ENCODE measurements at places on chromosomes 5 and 9.

- DNase-seq, result no peak
- H3K4me3 ChIP-seq, result no peak overlapping the region
- H3K4me1 ChIP-seq, result no peaks in the 10 kb centered on the region
- H3K27ac ChIP-seq, result no peak overlapping the region
- no peaks in the 10 kb centered on the region for H3K36me3 ChIP-seq
Measured at GRCh38 chr9:86771941-86772634, 175.2 kb downstream of the GAS1 start.

GRCh38 chr9:94912700-94913249 is 186.3 kb downstream of the AOPEP start:
- no peaks in the 10 kb centered on the region for H3K36me3 ChIP-seq
- H3K27ac ChIP-seq, result peak overlapping the region; percentile 61
- H3K4me3 ChIP-seq, result peak overlapping the region; percentile 42
- no peaks in the 10 kb centered on the region for H3K27me3 ChIP-seq

DNA sequence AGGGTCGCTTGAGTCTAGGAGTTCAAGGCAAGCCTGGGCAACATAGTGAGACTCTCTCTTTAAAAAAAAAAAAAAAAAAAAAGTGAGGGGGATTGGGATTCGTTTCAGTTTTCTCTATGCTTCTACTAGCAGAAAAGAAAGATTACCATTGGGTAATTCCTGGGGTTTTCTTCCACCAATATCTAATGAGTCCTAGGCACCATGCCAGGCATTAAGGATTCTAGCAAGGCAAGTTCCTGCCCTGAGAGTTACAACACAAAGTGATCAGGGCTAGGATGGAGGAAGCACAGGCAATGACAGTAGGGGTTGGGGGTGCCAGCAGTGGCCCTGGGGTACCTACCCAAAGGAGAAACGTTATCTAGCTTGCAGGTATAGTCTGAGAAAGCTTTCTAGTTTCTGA is 90.8 kb downstream of the PCDH1 start:
- no peaks in the 10 kb centered on the region for H3K36me3 ChIP-seq
- peaks cover 17% of the 10 kb centered on the region for H3K4me1 ChIP-seq
- H3K27ac ChIP-seq, result no peak overlapping the region
- H3K4me3 ChIP-seq, result no peak overlapping the region
- DNase-seq, result no peak

GRCh38 chr5:104904561-104904960 is 1342.0 kb upstream of the NUDT12 start:
- no peaks in the 10 kb centered on the region for H3K27me3 ChIP-seq
- no peak for DNase-seq
- no peaks in the 10 kb centered on the region for H3K36me3 ChIP-seq
- no peak overlapping the region for H3K4me3 ChIP-seq

- no peaks in the 10 kb centered on the region for H3K36me3 ChIP-seq
- no peak overlapping the region for H3K4me3 ChIP-seq
- H3K27me3 ChIP-seq, result no peaks in the 10 kb centered on the region
- no peak for DNase-seq
- no peak overlapping the region for H3K27ac ChIP-seq
- no peaks in the 10 kb centered on the region for H3K4me1 ChIP-seq
Measured at GRCh38 chr9:77085416-77085815, 66.0 kb downstream of the FOXB2 start.

DNA sequence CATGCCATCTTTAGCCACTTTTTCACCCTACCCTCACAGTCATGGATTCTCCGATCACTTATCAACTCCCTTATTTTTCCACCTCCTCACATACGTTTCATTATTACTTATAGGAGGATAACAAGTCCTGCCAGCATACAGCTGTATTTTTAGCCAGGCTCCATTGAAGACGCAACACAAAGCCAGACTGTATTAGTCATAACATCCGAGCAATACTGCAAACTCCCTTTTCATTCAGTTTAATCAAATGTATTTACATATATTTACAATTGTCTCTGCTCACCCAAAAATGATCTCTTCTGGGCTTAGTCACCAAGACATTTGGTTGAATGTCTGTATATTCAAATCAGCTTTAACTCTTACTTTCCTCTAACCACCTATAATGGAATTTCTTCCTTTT is 126.4 kb upstream of the PRLR start:
- no peak overlapping the region for H3K27ac ChIP-seq
- peaks cover 8% of the 10 kb centered on the region for H3K27me3 ChIP-seq
- H3K36me3 ChIP-seq, result no peaks in the 10 kb centered on the region
- no peak overlapping the region for H3K4me3 ChIP-seq

DNA sequence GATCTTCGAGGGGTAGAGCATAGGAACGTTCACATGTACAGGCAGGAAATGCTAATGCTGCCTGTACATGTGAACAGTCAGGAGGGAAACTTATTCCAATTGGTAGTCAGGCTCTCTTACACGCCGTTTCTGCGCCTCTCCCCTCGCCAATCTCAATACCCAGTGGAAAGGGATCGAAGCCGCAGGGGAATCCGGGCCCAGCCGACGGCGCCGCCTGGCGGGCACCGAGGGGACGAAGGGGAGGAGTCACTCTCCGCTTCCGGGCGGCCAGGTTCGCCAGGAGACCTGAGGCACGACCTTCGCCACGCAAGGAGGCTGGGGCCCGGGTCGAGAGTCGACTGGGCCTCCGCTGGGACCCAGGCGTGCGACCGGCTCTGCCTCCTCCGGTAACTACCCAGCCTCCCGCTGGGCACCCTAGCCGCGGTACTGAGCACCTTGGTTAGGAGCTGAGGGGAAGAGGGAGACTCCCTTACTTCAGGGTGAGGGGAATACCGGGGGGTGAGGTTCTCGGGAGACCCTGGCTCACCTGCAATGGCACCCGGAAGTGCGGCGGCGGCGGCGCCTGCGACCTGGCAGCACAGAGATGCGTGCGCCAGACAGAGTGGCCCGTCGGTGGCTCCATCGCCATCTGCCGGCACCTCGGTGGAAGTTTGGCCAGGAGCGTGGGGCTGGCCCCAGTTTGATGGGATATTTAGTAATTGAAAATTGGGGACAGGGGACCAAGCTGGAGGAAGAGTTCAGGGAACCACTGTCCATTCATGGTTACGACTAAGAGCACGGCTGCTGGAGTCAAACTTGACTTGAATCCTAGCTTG is at the start of gene PIGO:
Gene PIGO, minus strand, starts transcription at position 557 of the 815 bp plus-strand sequence. CDS start 1,026 bp downstream, outside the sequence.
- peak within 1 kb of the TSS; percentile 92 for H3K4me3 ChIP-seq
- H3K27me3 ChIP-seq, result no peaks in the 10 kb centered on the region
- H3K27ac ChIP-seq, result peak within 1 kb of the TSS; percentile 92
- DNase-seq, result peak; percentile 81

DNA sequence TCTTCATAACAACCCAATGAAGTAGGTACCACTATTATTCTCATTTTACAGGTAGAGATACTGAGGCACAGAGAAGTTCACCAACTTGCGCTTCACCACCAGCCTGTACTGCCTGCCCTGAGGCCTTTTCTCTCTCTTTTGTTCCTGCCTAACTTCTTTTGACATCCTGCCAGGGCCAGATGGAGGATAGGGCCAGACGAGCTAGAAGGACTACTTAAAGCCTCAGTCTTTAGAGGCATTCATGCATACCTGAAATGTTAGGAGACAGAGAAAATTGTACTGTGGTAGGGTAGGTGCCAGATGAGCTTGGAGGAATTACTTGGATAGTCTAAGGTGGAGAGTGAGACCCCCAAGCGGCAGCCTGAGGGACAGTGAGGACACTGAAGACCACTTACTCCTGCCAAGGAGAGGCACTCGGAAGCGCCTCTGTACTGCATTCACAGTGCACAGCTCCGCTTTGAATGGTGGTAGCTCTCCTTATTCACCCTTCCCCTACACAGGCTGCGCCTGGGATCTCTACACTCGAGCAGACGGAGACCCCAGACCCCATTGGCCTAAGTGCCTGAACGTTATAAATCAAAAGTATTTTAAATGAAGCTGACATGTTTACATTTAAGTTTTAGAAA is 6.2 kb upstream of the ORM1 start:
- no peak overlapping the region for H3K4me3 ChIP-seq
- H3K27me3 ChIP-seq, result no peaks in the 10 kb centered on the region
- H3K27ac ChIP-seq, result no peak overlapping the region
- H3K36me3 ChIP-seq, result no peaks in the 10 kb centered on the region
- H3K4me1 ChIP-seq, result no peaks in the 10 kb centered on the region

- H3K36me3 ChIP-seq, result no peaks in the 10 kb centered on the region
- DNase-seq, result no peak
- H3K4me3 ChIP-seq, result no peak overlapping the region
- no peaks in the 10 kb centered on the region for H3K4me1 ChIP-seq
- no peak overlapping the region for H3K27ac ChIP-seq
Measured at GRCh38 chr9:104950838-104951237, 22.9 kb upstream of the ABCA1 start.

DNA sequence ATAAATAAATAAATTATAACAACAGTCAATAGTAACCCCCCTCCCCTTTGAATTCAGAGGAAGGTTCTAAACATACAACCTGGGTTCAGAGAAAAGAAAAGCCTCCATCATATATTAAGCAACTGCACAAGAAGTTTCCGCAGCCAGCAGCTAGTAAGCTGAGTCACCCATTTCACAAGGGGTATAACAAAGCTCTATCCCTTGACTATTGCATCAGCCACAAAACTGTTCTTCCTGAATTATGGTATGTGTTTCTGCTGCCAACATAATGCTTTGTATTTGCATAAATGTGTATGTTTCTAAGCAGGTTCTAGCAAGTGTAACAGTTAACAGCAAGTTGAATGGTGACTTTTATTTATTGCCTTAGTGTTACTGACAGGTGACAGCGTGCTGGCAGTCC is 6.8 kb upstream of the CEP120 start:
- no peak overlapping the region for H3K4me3 ChIP-seq
- H3K27ac ChIP-seq, result no peak overlapping the region
- H3K4me1 ChIP-seq, result no peaks in the 10 kb centered on the region

- H3K27me3 ChIP-seq, result no peaks in the 10 kb centered on the region
- no peak overlapping the region for H3K4me3 ChIP-seq
- H3K27ac ChIP-seq, result no peak overlapping the region
- no peaks in the 10 kb centered on the region for H3K36me3 ChIP-seq
- DNase-seq, result no peak
- H3K4me1 ChIP-seq, result no peaks in the 10 kb centered on the region
Measured at GRCh38 chr9:74499770-74500583, 2.8 kb downstream of the RORB start.

DNA sequence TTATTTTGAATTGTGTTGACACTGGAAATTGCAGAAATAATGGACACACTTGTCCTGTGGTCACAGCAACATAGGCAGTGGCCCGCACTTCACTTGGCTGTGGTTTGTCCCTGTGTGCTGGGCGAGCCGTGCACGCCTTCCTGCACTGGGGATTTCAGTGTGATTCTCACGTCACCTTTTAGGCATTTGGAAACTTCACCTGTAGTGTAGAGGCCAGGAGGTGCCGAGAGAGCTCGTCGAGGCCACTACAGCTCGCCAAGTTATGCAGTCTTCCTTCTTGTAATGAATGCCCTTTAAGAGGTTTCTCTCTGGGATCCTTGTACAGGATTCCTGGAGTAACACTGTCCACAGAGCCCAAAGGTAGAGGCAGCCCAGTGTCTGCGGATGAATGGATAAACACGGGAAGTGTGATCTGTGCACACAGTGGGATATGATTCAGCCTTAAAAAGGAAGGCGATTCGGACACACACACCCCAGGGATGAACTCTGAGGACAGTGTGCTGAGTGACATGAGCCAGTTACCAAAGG is 14.7 kb downstream of the TRAF2 start:
- H3K4me3 ChIP-seq, result no peak overlapping the region
- peaks cover 39% of the 10 kb centered on the region for H3K36me3 ChIP-seq
- no peaks in the 10 kb centered on the region for H3K27me3 ChIP-seq
- DNase-seq, result no peak
- peaks cover 9% of the 10 kb centered on the region for H3K4me1 ChIP-seq
- H3K27ac ChIP-seq, result peak overlapping the region; percentile 42

DNA sequence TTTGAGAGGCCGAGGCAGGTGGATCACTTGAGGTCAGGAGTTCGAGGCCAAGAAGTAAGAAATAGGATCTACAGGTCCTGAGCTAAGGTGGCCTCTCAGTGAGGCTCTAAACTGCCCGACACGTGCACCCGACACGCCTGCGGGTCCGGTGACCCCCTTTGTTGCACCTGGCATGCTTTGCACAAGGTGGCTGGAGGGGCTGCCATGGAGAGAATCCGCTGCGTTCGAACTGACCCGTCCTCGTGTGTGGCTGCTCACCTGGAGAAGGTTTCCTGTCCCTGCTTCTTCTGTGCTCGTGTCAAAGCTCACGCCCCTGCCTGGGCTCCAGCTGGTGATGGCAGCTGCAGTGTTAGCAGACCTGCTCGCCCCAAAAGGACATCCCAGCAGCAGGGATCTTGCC is 5.7 kb upstream of the OLFM1 start:
- no peaks in the 10 kb centered on the region for H3K36me3 ChIP-seq
- no peaks in the 10 kb centered on the region for H3K4me1 ChIP-seq
- no peak overlapping the region for H3K27ac ChIP-seq

DNA sequence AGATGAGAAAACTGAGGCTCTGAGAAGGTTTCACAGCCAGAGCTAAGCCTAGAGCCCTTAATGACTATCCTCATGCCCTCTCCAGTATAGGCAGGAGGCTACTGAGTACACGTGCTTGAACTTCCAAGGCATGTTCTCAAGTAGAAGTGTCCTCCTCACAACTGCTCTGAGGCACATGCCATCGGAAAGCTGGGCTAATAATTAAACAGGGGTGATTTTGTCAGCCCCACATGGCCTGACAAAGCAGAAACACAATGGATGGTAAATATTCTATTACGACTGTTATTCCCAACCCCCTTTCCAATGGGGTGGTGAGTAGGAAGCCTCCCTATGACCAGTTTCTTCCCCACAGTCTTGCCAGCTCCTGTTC is 34.3 kb downstream of the KCNIP1 start:
- no peaks in the 10 kb centered on the region for H3K4me1 ChIP-seq
- DNase-seq, result no peak
- no peak overlapping the region for H3K27ac ChIP-seq
- H3K4me3 ChIP-seq, result no peak overlapping the region
- H3K27me3 ChIP-seq, result 0 out of 2 replicates have a peak, but pooled peaks cover 6% of the 10 kb centered on the region

GRCh38 chr5:9547122-9547947 is 1.5 kb upstream of the SEMA5A start:
- no peak overlapping the region for H3K4me3 ChIP-seq
- no peak overlapping the region for H3K27ac ChIP-seq
- no peaks in the 10 kb centered on the region for H3K36me3 ChIP-seq
- H3K4me1 ChIP-seq, result no peaks in the 10 kb centered on the region
- no peaks in the 10 kb centered on the region for H3K27me3 ChIP-seq

DNA sequence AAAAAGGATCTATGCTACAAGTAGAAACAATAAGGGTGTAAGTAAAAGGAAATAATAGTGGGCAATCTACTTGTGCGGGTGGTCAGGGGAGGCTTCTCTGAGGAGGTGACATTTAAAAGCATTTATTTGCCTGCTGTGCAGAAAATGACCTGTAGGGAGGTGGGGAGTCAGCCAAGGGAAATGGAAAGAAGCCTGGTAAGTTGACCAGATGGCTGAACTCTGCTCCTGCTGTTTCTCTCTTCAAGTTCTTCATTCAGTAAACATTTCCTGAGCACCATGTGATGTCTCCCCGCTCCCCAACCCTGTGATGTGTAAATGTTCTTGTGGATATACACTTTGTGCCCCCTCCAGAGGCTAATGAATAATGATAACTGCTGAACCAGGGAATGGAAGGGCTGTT is 9.9 kb upstream of the SPIN1 start:
- no peaks in the 10 kb centered on the region for H3K27me3 ChIP-seq
- H3K4me1 ChIP-seq, result no peaks in the 10 kb centered on the region
- H3K27ac ChIP-seq, result no peak overlapping the region
- no peak for DNase-seq
- no peak overlapping the region for H3K4me3 ChIP-seq

- no peak overlapping the region for H3K27ac ChIP-seq
- no peaks in the 10 kb centered on the region for H3K4me1 ChIP-seq
Measured at GRCh38 chr9:15294604-15295003, 12.4 kb downstream of the TTC39B start.

Measured in HCT116 (cell line).